Endothelial cell of coronary artery (primary cell): ENCODE measurements at places on chromosomes 6 and 20. TPM values are rescaled to one million over a fixed set of nuclear protein-coding genes. Genes with fewer than 3 reads are reported as not detected.

Gene KIF3B
- 28.6 and 29.3 TPM in 2 replicates for total RNA-seq

Gene ABHD16B
- not detected in 2 replicates for total RNA-seq

Gene PACSIN1
- not detected in 2 replicates for total RNA-seq

Gene MYLK4
- 0.36 and 0.38 TPM in 2 replicates for total RNA-seq

Gene KCNB1
- total RNA-seq = under 0.01 and 0.09 TPM in 2 replicates

Gene TGM3
- not detected in 2 replicates for total RNA-seq

Gene GSS
- 46.4 and 53.3 TPM in 2 replicates for total RNA-seq

Gene HLA-DPB1
- total RNA-seq = 6.3 and 9.2 TPM in 2 replicates

Gene SLC35F1
- total RNA-seq = not detected in 2 replicates

Gene MUCL3
- not detected in 2 replicates for total RNA-seq

Gene SDCBP2
- total RNA-seq = 3.2 and 8.1 TPM in 2 replicates

Gene MOCS1
- total RNA-seq = 9.3 and 14.7 TPM in 2 replicates

Gene PGBD1
- 5.9 and 7.1 TPM in 2 replicates for total RNA-seq

Gene TRIM40
- not detected in 2 replicates for total RNA-seq

Gene LPIN3
- 0.90 and 2.4 TPM in 2 replicates for total RNA-seq

Gene KIAA0408
- total RNA-seq = not detected in 2 replicates

Gene NFS1
- total RNA-seq = 13.5 and 14.7 TPM in 2 replicates

Gene ATRN
- total RNA-seq = 31.3 and 41.4 TPM in 2 replicates

Gene CLDN20
- total RNA-seq = not detected in 2 replicates

Gene FKBP1C
- total RNA-seq = 0.28 and 1.6 TPM in 2 replicates

Gene IP6K3
- total RNA-seq = not detected in 2 replicates

Gene MEI4
- total RNA-seq = under 0.01 TPM in 1 of 2 replicates, not detected in the other

Gene DTD1
- 74.9 and 98.3 TPM in 2 replicates for total RNA-seq

Gene C6orf52
- not detected in 2 replicates for total RNA-seq

Gene FLOT1
- total RNA-seq = 48.8 and 110 TPM in 2 replicates

Gene ARFGEF2
- 47.6 and 50.9 TPM in 2 replicates for total RNA-seq

Gene PLEKHG1
- 19.3 and 38.7 TPM in 2 replicates for total RNA-seq

Gene CLVS2
- total RNA-seq = under 0.01 TPM in 1 of 2 replicates, not detected in the other

Gene LHFPL5
- not detected in 2 replicates for total RNA-seq

Gene MRPL2
- 18.5 and 21.6 TPM in 2 replicates for total RNA-seq

Gene NRSN1
- not detected in 2 replicates for total RNA-seq

Gene FRMD1
- not detected in 2 replicates for total RNA-seq

Gene ERVFRD-1
- total RNA-seq = not detected in 2 replicates

Gene LGSN
- total RNA-seq = not detected in 2 replicates

Gene CYP24A1
- total RNA-seq = not detected in 2 replicates

Gene MAFB
- 0.28 and 0.63 TPM in 2 replicates for total RNA-seq

Gene OR12D3
- total RNA-seq = not detected in 2 replicates

Gene NHSL1
- total RNA-seq = 16.1 and 21.8 TPM in 2 replicates

Gene ADGRG6
- total RNA-seq = 5.3 and 85.2 TPM in 2 replicates

Gene RBCK1
- total RNA-seq = 54.0 and 76.1 TPM in 2 replicates

Gene SLC22A2
- total RNA-seq = under 0.01 TPM in 1 of 2 replicates, not detected in the other

Gene RPRD1B
- 12.8 and 19.8 TPM in 2 replicates for total RNA-seq

Gene SYCP2L
- total RNA-seq = not detected in 2 replicates

Gene SLC4A11
- total RNA-seq = 4.1 TPM in 2 replicates

Gene GCM1
- total RNA-seq = not detected in 2 replicates

Gene FARS2
- 29.7 and 34.9 TPM in 2 replicates for total RNA-seq

Gene HLA-DPA1
- total RNA-seq = 1.9 and 3.5 TPM in 2 replicates

Gene ZC2HC1B
- total RNA-seq = not detected in 2 replicates

Gene AVP
- total RNA-seq = not detected in 2 replicates

Gene IMPG1
- not detected in 2 replicates for total RNA-seq

Gene PLTP
- 8.2 and 13.7 TPM in 2 replicates for total RNA-seq

Gene MACROD2
- 0.47 and 1.1 TPM in 2 replicates for total RNA-seq

Gene TPD52L1
- 2.9 and 3.3 TPM in 2 replicates for total RNA-seq

Gene GGTLC1
- total RNA-seq = not detected in 2 replicates

Gene SLC17A1
- not detected in 2 replicates for total RNA-seq

Gene GJE1
- total RNA-seq = not detected in 2 replicates

Gene C20orf144
- total RNA-seq = 0.09 TPM in 2 replicates

Gene UST
- total RNA-seq = 0.63 and 3.4 TPM in 2 replicates

Gene KIAA1755
- total RNA-seq = under 0.01 and 2.4 TPM in 2 replicates

Gene SLCO4A1
- 3.1 and 3.8 TPM in 2 replicates for total RNA-seq
